Tibial nerve (tissue), 4 donors: ENCODE measurements at places on chromosomes 6 and 20. TPM values are rescaled to one million over a fixed set of nuclear protein-coding genes. Genes with fewer than 3 reads are reported as not detected.

CLVS2 gene
- under 0.01 TPM for total RNA-seq

LTA gene
- total RNA-seq: not detected

SNAI1 gene
- total RNA-seq: 4.5 TPM

VSX1 gene
- total RNA-seq: not detected

GRCh38 chr6:24080711-24081110, 45.3 kb upstream of the NRSN1 start:
- no peak overlapping the region for H3K4me3 ChIP-seq
- no peak overlapping the region for H3K27ac ChIP-seq

DNA sequence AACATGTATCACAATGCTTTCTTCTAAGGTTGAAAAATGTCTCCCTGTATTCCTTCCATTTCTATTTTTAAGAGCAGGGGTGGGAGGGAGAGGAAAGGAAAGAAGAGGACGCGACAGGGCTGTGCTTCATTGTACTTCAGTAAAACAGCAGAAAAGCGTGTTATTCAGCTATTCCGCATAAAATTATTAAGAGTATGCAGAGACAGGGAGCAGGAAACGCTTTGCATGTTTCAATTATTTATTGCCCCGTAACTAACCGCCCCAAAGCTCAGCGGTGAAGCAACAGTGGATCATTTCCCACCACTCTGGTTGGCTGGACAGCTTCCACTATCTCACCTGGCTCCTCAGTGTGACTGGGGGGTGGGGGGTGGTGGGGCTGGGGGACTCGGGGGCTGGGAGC, 188.9 kb downstream of the TTLL2 start:
- H3K4me1 ChIP-seq: no peaks in the 10 kb centered on the region
- DNase-seq: no peak
- H3K36me3 ChIP-seq: no peaks in the 10 kb centered on the region
- H3K27ac ChIP-seq: no peak overlapping the region

- no peaks in the 10 kb centered on the region for H3K27me3 ChIP-seq
- no peak overlapping the region for H3K4me3 ChIP-seq
- DNase-seq: no peak
- H3K4me1 ChIP-seq: no peaks in the 10 kb centered on the region
- peak overlapping the region; percentile 30 for H3K27ac ChIP-seq
Measured at GRCh38 chr6:53628354-53629119, 37.0 kb downstream of the KLHL31 start.

- no peaks in the 10 kb centered on the region for H3K4me1 ChIP-seq
- no peak overlapping the region for H3K27ac ChIP-seq
- DNase-seq: no peak
- H3K4me3 ChIP-seq: no peak overlapping the region
- H3K27me3 ChIP-seq: no peaks in the 10 kb centered on the region
Measured at GRCh38 chr20:63014710-63015109, 7.9 kb upstream of the BHLHE23 start.

GRCh38 chr6:107217248-107217647, 101.9 kb upstream of the BEND3 start:
- DNase-seq: no peak
- no peaks in the 10 kb centered on the region for H3K27me3 ChIP-seq
- H3K4me3 ChIP-seq: no peak overlapping the region
- no peak overlapping the region for H3K27ac ChIP-seq
- no peaks in the 10 kb centered on the region for H3K4me1 ChIP-seq
- no peaks in the 10 kb centered on the region for H3K36me3 ChIP-seq

DNA sequence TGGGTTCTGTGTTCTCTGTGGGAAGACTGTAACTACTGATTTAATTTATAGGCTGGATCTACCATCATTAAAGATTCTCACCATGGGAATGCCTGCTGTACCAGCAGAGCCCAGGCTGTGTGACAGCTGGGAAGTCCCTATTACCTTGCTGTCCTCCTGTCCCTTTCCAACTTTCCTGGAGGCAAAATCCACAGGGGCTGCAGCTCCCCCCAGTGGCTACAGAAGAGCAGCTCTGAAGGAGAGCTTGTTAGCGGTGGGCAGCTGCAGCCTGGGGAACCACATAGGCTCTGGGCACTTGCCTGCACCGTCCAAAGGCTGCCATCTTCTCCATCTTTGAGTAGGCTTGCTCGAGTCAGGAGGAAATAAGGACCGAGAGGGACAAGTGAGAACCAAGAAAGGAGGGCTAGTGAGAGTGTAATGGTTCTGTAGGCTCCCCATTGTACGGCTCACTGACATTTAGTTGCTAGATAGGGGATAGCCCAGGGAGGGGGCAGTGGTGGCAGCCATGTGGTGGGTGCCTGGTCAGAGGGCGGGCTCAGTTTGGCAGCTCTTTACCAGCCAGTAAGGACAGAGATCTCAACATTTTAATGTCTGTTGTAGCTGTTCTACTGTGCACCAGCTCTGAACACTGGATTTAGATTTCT, 155.1 kb upstream of the MLIP start:
- no peaks in the 10 kb centered on the region for H3K36me3 ChIP-seq
- peak; percentile 35 for DNase-seq
- no peak overlapping the region for H3K4me3 ChIP-seq
- no peak overlapping the region for H3K27ac ChIP-seq
- H3K27me3 ChIP-seq: no peaks in the 10 kb centered on the region
- H3K4me1 ChIP-seq: no peaks in the 10 kb centered on the region

GRCh38 chr6:145815309-145816274, 997 bp upstream of the FBXO30 start:
- no peaks in the 10 kb centered on the region for H3K36me3 ChIP-seq
- peak overlapping the region; percentile 74 for H3K4me3 ChIP-seq
- peaks cover 9% of the 10 kb centered on the region for H3K4me1 ChIP-seq
- DNase-seq: no peak
- H3K27me3 ChIP-seq: no peaks in the 10 kb centered on the region

DNA sequence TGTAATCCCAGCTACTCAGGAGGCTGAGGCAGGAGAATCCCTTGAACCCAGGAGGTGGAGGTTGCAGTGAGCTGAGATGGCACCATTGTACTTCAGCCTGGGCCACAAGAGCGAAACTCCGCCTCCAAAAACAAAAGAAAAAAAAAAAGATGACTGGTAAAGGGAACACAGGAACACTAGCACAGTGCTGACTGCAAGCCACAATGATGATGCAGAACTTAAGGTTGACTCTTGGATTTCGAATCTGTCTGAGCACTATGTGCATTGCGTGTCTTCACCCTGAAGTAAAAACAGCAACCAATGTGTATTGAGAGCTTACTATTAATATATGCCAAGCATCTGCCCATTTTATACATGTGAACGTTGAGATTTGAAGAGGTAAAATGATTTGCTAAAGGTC, 27.6 kb upstream of the LIN28B start:
- DNase-seq: no peak
- no peaks in the 10 kb centered on the region for H3K36me3 ChIP-seq
- H3K4me3 ChIP-seq: no peak overlapping the region
- H3K27ac ChIP-seq: no peak overlapping the region

DNA sequence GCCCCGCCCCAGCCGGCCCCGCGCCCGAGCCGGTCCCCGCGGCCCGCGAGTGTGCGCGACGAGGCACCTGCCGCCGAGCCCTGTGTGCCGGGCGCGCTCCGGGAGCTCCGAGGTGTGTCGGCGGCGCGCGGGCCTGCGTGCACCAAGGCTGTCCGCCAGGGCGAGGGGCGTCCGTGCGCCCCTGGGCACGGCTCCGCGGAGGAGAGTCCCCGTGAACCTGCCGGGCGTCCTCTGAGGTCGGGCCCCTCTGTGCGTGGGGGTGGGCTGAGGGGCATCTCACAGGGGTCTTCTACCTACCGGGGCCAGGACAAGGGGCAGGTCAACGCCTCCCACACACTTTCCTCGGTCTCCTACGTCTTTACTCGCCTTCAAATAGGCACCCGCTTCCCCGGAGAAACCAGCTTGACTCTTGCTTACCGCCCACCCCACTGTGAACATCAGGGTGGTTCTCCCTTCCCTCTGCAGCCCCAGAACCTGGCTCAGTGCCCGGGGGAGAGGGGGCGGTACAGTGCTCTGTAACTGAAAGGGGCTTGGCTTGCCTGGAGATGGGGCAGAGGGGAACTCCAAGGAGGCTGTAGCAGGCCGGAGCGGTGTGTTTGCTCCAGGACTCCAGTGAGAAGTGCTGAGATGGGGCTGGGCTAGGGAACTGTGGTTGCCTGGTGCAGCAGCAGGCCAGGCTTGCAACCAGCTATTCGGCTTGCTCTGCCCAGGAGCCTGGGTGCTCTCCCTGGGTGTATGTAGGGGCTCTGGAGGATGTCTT, at the start of gene SAMD10:
Gene SAMD10, minus strand, starts transcription at position 86 of the 760 bp plus-strand sequence. CDS start 175 bp downstream, outside the sequence.
- peaks cover under 1% of the 10 kb centered on the region for H3K36me3 ChIP-seq
- H3K27me3 ChIP-seq: peaks cover 20% of the 10 kb centered on the region
- peak within 1 kb of the TSS; percentile 85 for H3K4me3 ChIP-seq
- H3K27ac ChIP-seq: peak within 1 kb of the TSS; percentile 87

DNA sequence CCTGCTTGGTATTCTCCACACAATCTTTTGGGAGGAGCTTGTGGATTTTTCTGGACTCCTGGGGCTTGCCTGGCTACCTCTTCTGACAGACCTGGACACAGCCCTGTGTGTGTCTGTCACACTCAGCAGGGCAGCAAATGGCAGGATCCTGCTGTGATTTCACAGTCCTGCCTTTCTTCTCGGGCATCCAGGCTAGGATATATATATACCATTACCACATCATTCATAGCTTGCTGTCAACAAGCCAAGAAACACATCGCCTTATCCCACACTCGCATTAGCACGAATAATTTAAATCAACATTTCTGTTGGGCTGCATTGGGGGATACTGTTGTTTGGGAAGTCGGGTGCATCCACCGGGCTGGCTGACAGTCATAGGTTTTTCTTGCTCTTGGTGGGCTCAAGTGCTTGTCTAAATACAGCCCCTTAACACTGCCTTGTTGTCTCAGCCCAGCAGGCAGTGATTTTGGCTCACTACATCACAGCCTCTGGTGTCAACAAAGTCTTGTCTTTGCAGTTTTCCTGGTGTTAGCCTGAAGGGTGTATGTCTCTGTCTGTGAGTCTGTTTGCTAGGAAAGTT, 154.9 kb upstream of the FERMT1 start:
- DNase-seq: no peak
- H3K27ac ChIP-seq: no peak overlapping the region
- no peaks in the 10 kb centered on the region for H3K4me1 ChIP-seq

DNA sequence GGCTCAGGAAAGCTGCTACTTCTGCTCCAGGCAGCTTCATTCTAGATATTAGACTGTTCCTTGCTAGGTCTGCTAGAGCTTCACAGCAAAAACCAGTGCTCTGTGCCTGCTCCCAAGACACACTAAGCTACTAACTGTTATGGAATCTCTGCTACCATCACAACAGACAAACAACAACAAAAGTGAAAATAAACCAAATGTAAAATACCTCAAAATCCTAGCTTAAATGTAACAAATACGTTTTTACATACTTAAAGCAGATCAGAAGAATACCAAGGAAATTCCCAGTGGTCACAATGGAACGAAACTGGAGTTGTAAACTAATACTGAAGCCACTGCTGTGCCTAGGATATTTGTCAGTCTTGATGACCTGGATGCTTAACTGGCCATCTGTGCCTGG, 84.6 kb upstream of the EZR start:
- no peak for DNase-seq
- H3K27ac ChIP-seq: no peak overlapping the region
- H3K4me1 ChIP-seq: no peaks in the 10 kb centered on the region
- H3K27me3 ChIP-seq: no peaks in the 10 kb centered on the region
- no peak overlapping the region for H3K4me3 ChIP-seq

GRCh38 chr20:10710991-10711775, 37.4 kb upstream of the JAG1 start:
- H3K36me3 ChIP-seq: no peaks in the 10 kb centered on the region
- H3K4me3 ChIP-seq: no peak overlapping the region
